NCI-H748 treated with DMSO at 0.1 percent for 48 hours (cell line): ENCODE measurements at places on chromosomes 2 and 18.

DNA sequence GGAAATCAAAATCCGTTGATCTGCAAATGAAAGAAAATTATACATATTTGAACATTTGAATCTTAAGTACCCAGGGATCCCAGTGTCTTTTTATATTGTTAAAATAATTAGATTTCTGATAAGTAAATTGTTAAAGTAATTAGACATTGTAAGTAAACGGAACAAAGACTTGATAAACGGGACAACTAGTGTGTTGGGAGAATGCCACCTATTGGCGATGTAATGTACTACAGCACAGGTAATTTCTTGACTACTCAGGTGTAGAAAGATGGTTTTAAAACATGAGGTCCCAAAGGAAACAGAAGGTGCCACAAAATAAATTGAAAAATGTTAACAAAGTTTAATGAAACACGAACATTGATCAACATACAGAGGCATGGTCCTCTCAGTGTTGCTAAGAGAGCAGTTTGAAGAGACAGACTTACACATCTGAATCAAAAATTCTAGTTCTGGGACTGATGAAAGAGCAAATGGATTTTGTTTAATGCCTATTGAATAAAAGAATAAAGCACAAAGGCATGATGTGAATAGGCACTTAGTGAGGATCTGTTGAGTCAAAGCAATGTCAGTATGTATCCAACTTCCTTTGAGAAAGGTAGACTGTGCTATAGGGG is 103.4 kb upstream of the RASGRP3 start:
- DNase-seq, result peak; percentile 45

DNA sequence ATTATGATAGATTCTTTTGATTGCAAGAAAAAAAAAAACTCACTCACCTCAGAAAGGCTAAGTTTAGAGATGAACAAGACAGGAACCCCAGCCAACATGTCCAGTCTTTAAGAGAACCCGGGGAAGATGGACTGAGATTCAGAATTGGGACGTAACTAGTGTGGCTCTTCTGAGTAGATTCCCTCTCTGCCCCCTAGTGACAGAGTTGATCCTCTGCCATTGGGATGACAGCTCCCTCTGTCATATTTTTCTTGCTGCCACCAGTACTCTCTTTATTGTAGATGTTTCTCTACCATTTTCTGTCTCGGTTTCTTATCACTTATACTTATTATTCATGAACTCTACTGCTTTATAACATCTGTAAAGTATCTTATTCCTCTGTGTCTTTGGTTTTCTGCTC is 77.7 kb downstream of the GULP1 start:
- peak; percentile 53 for DNase-seq

DNA sequence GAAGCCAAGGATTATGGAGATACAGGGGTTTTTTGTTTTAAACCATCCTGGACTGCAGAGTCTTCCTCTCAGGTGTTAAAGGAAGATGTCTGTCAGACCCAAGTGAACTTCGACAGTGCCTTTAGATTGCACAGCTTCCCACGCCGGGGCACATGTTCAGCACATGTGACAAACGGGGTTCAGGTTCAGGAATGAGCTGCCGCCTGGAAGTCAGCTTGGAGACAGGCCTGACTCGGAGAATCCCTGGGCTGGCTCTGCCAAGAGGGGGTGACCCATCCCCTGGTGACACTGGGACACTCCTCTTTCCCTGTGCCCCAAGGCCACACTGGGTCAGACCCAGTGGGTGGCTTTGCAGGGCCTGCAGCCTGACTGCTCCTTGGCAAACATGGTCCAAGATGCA is 359.3 kb upstream of the SALL3 start:
- DNase-seq, result no peak

- DNase-seq, result peak; percentile 72
These were observed 140.0 kb upstream of the NOL4 start for GRCh38 chr18:34364699-34365098.

DNA sequence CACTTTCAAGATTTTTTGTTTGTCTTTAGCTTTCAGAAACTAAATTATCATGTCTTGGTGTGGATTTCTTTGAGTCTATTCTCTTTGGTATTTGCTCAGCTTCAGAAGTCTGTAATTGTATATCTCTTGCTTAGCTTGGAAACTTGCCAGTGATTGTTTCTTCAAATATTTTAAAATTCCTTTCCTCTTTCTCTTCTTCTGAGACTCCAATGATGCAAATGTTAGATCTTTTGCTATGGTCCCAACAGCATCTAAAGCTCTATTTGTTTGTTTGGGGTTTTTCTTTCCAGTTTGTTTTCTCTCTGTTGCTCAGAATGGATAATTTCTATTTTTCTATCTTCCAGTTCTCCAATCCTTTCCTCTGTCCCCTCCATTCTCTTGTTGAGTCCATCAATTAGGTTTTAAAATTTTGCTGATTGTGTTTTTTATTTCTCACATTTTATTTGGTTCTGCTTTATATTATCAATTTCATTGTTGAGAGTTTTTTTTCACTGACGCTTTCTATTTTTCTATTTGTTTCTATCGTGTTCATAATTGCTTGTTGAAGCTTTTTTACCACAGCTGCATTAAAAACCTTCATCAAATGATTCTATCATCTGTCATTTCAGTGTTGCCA is 81.5 kb upstream of the DAPL1 start:
- no peak for DNase-seq

- DNase-seq, result no peak
These were observed 117.1 kb downstream of the CDH2 start for GRCh38 chr18:28059861-28060260.

- DNase-seq, result no peak
These were observed 11.5 kb downstream of the PAIP2B start for GRCh38 chr2:71215447-71215846.

- no peak for DNase-seq
These were observed 56.3 kb downstream of the TIMM21 start for GRCh38 chr18:74204526-74205152.

DNA sequence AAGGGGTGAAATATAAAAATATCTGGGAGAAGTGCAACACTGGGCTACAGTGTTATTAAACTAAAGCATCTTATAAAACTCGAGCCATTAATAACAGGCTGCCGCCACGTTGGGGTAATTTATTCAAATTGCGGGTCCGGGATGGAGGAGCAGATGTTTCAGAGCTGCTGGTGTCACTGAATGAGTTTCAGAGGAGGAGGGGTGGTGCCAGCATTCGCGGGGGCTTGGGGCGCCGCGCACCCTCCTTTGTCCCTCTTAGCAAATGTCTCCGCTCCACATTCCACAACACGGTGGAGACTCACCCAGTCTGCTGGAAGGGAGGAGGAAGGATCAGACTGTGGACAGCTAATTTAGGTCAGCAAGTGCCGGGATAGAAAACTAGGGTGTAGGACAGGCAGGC is 260.5 kb downstream of the CELF4 start:
- DNase-seq, result no peak

GRCh38 chr2:146506851-146507250 is 1338.0 kb upstream of the ACVR2A start:
- DNase-seq, result no peak

DNA sequence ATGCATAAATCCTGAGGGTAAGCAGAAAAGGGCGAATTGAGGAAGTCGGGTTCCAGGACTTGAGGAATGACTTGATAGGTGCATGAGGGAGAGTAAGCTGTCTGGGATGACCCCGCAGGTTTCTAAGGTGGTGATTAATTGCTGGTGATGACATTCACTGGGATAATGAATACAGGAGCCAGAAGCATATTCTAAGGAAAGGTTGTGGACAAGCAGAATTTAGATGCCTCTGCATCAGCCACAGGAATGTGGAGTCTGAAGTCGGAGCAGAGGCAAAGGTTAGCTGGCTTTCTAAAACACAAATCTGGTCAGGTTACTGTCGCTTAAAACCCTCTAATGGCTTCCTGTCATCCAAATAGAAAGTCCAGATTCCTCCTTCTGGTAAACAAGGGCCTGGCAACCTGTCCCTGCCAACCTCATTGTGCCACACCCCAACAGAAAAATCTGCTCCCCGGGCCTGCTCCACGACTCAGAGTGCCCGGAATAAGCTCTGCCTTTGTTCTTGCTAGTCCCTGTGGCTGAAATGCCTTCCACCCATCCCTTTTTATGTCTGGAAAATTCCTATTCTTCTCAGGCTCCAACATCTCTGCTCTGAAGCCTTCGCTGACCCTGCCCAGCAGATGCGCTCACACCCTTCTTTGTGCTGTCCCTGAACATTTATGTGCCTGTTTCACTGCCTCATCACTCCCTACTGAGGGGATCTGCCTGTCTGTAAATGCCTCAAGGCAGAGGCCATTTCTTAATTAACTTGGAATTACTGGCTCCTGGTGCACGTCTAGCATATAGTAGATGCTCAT is 11.3 kb upstream of the TMEM214 start:
- DNase-seq, result no peak

- no peak for DNase-seq
These were observed 115.2 kb downstream of the OSBPL6 start for GRCh38 chr2:178309541-178309940.

GRCh38 chr2:134002391-134002790 is 251.5 kb upstream of the MGAT5 start:
- no peak for DNase-seq

DNA sequence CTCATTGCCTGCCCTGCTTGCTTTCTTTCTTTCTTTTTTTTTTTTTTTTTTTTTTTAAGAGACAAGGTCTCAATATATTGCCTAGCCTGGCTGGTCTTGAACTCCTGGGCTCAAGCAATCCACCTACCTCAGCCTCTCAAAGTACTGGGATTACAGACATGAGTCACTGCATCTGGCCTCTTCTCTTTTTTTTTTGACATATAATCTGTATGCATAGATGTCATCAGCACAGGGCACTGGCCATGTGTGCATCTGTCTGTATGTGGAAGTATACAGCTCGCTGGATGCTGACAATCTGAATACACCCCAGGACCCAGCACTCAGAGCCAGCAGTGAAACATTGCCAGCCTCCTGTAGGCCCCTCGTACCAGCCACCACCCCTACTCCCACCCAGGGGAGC is 49.5 kb downstream of the TFCP2L1 start:
- no peak for DNase-seq

DNA sequence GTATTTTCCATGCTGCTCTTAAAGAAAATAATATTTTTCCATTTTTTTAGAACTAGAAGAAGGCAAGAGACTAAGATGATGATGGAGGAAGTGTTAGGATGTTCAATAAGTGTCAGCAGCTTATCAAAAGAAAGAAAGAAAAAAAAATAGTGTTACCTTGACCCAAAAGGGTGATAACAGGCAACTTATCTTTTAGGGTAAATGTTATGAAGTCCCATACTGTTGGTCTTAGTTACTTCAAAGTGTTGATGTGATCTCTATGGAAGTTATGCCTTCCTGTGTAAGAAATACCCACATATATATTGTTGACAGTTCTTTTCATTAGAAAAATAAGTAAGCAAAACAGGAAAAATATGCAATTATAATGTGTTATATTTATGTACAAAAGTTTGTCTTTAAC is 143.5 kb downstream of the OTX1 start:
- no peak for DNase-seq

GRCh38 chr2:12755384-12755783 is 38.6 kb downstream of the TRIB2 start:
- no peak for DNase-seq

DNA sequence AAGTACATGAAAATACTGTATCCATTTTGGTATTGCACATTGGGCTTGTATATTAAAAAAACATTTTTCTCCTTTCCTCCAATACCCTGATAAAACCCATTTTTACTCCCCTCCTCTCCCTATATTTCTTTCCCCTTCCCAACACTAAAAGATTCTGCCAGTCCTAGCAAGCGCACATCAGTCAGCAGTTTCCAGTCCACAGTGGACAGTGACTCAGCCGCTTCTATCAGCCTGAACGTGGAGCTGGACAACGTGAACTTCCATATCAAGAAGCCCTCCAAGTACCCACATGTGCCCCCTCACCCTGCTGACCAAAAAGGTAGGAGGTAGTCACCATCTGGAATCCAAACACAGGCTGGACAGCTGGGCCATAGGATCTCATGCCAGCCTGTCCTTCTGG is 38.6 kb downstream of the PIKFYVE start:
- no peak for DNase-seq

DNA sequence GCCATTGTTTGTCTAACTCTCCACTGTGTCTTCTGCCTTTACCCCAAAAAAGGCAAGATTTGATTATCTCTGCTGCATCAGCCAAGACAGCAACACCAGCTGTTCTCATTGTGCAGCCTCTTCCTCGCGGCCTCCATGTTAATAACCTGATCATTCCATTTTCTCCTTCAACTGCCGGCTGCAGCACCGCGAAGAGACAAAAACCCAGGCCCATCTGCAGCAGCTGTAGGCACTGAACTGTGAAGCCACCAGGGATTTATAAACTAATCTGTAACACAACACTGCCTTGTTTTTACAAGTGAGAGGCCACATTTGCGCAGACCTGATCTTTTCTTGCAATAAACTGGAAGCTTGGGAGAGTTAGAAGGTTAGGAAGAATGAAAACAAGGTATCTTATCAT is 147.8 kb downstream of the SATB2 start:
- DNase-seq, result peak; percentile 83

- no peak for DNase-seq
These were observed 39.1 kb upstream of the RPL31 start for GRCh38 chr2:100963026-100963375.

DNA sequence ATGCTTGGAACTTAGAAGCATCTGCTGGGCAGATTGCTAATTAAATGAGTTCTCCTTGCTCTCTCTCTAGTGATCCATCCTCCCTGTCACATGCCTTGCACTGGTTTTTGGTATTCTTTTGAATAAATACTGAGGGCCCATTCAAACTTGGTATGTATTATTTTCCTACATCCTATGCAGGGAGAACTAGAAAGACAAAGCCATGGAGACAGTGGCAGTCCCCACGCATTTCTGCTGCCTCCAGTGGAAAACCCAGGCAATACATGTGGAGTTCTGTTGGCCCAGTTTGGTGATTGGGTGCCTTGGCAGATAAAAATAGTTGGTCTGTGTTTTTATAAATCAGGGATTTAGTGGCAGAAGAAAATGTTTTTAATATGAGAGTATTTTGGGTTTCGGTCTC is 68.7 kb downstream of the DIS3L2 start:
- no peak for DNase-seq

DNA sequence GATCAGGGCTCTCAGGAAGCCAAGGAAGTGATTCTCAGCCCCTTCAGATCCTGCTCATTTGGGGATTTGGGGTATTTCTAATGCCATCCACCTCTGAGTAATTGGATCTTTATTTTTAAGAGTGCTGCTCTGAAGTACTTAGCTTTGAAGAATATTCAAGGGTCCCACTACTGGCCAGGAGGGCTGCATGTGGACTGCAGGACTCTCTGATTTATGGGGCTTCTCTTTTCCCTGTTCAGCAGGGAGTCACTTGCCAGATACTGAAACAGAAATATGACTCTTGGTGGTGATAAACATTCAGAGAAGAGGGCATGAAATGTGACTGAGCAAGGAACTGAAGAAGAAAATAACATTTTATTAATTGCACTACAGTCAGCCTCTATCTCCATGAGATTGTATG is 138.5 kb downstream of the MTX2 start:
- DNase-seq, result no peak

- no peak for DNase-seq
These were observed 10.6 kb upstream of the KLF11 start for GRCh38 chr2:10032746-10033105.

- DNase-seq, result no peak
These were observed 2.3 kb upstream of the ARHGAP25 start for GRCh38 chr2:68732036-68732932.

- DNase-seq, result no peak
These were observed 97.6 kb upstream of the RAB6C start for GRCh38 chr2:129881786-129882396.

- no peak for DNase-seq
These were observed 132.0 kb downstream of the CALCRL start for GRCh38 chr2:187316040-187316439.

- DNase-seq, result no peak
These were observed 49.8 kb upstream of the ZBTB7C start for GRCh38 chr18:48459016-48459415.
